ENCODE measurements at places on chromosomes 5 and 9. TPM values are rescaled to one million over a fixed set of nuclear protein-coding genes. Genes with fewer than 3 reads are reported as not detected.

The CER1 gene
- total RNA-seq = not detected

The HRH2 gene
- total RNA-seq = 29.6 TPM

The GABRA6 gene
- total RNA-seq = not detected

The SPINK13 gene
- not detected for total RNA-seq

The CDC14B gene
- 4.6 TPM for total RNA-seq

The PCDHGA10 gene
- 0.16 TPM for total RNA-seq

The PCDHGB5 gene
- total RNA-seq = 0.22 TPM

The SPATA6L gene
- 0.51 TPM for total RNA-seq

The SEMA4D gene
- 238 TPM for total RNA-seq

The RMRP gene
- 11,549 TPM for total RNA-seq

DNA sequence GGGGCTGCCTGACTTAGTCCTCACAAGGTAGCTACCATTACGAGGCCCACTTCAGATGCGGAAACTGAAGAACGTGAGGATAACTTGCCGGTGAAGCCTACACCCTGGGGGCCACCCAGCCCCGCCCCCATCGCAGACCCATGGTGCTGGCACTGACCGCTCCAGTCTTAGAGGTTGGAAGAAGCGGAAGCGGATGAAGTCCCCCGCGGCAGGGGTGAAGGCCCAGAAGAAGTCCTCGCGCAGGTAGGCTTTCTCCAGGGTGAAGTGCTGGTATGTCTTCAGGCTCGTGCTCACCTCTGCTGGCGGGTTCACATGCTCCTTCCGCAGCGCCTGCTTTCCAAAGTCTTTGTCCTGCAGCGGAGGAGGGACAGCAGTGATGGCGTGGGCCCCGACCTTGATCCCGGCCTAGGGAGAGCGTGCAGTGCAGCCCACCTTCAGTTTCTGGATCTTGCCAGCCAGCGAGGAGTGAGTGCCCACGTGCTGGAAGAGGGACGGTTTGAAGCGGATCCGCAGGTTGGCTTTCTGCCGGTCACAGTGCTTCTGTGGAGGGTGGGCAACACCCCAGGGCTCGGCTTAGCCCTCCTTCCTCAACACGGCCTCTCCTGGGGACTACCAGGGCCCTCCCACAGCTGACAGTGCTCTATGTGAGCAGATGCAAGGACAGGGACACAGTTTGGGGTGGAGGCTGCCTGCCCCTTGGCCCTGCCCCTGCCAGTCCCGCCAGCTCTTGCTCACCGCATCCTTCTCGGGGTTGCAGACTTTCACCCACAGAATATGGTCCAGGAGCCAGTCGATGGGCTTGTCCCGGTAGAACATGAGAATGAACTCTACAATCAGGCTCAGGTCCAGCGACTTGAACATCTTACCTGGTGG lies 5.2 kb downstream of the LTC4S start:
- no peak overlapping the region for H3K4me3 ChIP-seq
- H3K36me3 ChIP-seq = peaks cover 9% of the 10 kb centered on the region
- no peak for DNase-seq
- H3K27me3 ChIP-seq = no peaks in the 10 kb centered on the region
- no peak overlapping the region for H3K27ac ChIP-seq

- H3K4me3 ChIP-seq = no peak overlapping the region
- DNase-seq = no peak
- H3K27ac ChIP-seq = no peak overlapping the region
- no peaks in the 10 kb centered on the region for H3K36me3 ChIP-seq
- no peaks in the 10 kb centered on the region for H3K4me1 ChIP-seq
Observed at GRCh38 chr9:125388978-125389377, 127.4 kb downstream of the GAPVD1 start.

DNA sequence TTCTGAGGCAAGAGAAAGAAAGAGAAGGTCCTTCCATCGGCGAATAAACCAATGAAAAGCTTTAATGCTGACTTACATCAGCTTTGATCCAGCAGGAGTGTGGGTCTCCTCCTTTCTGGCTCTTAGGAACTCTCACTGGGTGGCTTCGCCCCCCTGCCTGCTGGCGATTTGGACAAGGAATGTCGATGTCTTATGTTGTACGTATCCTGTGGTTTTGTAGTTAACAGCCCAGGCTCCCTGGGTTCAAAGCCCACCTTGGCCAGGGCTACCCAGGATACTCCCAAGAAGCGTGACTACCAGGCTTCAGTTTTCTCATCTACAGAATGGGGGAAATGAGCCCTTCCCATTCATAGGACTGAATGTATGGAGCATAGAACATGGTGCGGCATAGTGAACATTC lies 124.2 kb downstream of the ROR2 start:
- H3K4me1 ChIP-seq = no peaks in the 10 kb centered on the region
- H3K4me3 ChIP-seq = no peak overlapping the region
- no peak overlapping the region for H3K27ac ChIP-seq
- no peak for DNase-seq
- H3K27me3 ChIP-seq = no peaks in the 10 kb centered on the region

DNA sequence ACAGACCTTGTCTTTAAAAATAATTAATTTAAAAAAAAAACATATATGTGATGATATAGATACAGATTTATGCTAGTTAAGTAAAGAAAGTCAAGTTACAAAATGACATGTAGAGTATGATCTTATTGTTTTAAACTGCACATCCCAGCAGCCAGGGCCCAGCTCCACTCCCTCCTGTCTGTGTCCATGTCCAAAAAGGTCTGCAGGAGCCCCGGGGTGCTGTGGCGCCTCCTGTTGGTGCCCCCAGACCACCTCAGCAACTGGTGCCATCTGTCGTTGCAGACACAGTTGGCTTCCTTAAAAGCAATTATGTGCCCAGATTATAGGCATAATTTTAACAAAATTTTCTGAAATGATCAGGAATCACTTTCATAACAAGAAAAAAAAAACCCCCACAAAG lies 33.3 kb downstream of the IPPK start:
- H3K4me1 ChIP-seq = no peaks in the 10 kb centered on the region
- DNase-seq = no peak
- no peak overlapping the region for H3K27ac ChIP-seq
- H3K4me3 ChIP-seq = no peak overlapping the region

DNA sequence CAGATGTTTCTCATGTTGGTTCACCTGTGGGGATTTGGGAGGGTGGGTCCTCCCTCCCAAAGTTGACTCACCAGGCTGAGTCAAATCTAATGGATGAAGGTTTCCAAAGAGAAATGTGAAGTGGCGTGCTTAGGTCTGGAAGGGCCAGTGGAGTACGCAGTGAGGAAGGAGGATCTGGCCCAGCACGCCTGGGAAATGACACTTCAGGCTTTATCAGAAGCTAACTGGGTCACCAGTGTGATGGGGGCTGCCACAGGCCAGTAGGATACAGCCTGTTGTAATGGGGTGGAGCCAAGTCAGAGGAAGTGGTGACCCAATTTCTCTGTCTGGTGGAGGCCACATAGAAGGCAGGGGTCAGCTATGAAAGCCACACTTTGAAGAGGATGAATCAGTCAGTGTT lies 18.0 kb downstream of the POLR1E start:
- H3K36me3 ChIP-seq = peaks cover 21% of the 10 kb centered on the region
- no peak overlapping the region for H3K4me3 ChIP-seq
- peak overlapping the region; percentile 1 for H3K27ac ChIP-seq
- no peaks in the 10 kb centered on the region for H3K4me1 ChIP-seq
- no peaks in the 10 kb centered on the region for H3K27me3 ChIP-seq

- peak overlapping the region; percentile 16 for H3K27ac ChIP-seq
- DNase-seq = no peak
- H3K27me3 ChIP-seq = no peaks in the 10 kb centered on the region
- H3K36me3 ChIP-seq = no peaks in the 10 kb centered on the region
- no peaks in the 10 kb centered on the region for H3K4me1 ChIP-seq
Observed at GRCh38 chr5:149802008-149802680, 72.0 kb downstream of the PPARGC1B start.

DNA sequence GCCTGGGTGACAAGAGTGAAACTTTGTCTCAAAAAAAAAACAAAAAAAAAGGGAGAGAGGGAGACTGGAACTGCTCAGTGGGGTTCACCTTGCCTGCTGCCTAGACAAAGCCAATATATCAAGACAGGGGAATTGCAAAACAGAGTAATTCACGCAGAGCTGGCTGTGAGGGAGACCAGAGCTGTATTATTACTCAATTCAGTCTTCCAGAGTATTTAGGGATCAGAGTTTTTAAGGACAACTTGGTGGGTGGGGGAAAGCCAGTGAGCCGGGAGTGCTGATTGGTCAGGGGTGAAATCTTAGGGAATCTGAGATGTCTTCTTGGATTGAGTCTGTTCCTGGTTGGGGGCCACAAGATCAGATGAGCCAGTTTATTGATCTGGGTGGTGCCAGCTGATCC lies 25.6 kb upstream of the SPIN1 start:
- no peaks in the 10 kb centered on the region for H3K4me1 ChIP-seq
- H3K36me3 ChIP-seq = no peaks in the 10 kb centered on the region
- no peak overlapping the region for H3K4me3 ChIP-seq
- H3K27me3 ChIP-seq = no peaks in the 10 kb centered on the region
- no peak overlapping the region for H3K27ac ChIP-seq

DNA sequence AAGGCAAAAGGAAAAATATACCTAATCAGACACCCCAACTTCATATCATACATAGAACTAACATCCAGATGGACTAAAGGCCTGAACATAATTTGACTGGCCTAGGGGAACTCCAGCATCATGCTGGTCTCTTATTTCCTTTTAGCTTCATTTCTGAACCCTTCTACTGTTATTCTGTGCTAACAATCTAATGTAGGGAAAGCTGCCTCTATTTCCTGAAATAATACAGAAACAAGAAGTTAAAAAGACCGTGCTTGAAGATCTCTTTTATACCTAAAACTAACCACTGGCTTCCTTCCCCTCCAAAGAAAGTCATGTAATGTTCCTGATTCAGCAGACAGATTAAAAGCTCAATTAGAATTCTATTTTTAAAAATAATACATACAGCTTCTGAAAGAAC lies 36.7 kb downstream of the LPAR1 start:
- no peaks in the 10 kb centered on the region for H3K27me3 ChIP-seq
- H3K36me3 ChIP-seq = no peaks in the 10 kb centered on the region
- no peak overlapping the region for H3K27ac ChIP-seq
- no peaks in the 10 kb centered on the region for H3K4me1 ChIP-seq
- DNase-seq = no peak
- H3K4me3 ChIP-seq = no peak overlapping the region

DNA sequence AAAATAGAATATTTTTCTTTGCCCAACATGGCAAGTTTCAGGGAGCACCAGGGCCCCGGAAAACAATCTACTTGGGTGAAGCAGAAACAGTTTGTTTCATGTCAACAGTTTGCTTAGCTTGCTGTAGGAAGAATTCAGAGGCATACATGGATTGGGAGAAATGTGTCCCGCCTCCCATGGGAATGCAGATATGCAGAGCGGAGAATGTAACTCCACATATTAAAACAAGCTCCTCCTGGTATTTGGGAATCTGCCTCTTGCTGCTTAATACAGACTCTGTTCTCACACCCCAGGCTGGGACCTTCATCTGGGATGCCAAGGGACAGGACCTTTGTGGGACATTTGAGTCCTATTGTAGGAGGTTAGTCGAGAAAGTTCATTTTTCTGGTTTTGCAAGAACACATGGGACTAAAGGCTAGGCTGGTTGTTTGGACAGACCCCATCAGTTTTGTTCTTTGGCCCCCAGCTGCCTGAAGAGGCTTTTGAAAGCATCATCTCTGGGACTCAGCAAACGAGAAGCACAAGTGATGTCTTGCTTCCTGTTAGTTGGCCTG lies 220.5 kb upstream of the ADRA1B start:
- no peaks in the 10 kb centered on the region for H3K27me3 ChIP-seq
- no peaks in the 10 kb centered on the region for H3K4me1 ChIP-seq
- no peak overlapping the region for H3K27ac ChIP-seq
- DNase-seq = no peak
- no peak overlapping the region for H3K4me3 ChIP-seq
- H3K36me3 ChIP-seq = no peaks in the 10 kb centered on the region

GRCh38 chr9:97933297-97933998 lies 4.5 kb downstream of the HEMGN start:
- no peak overlapping the region for H3K27ac ChIP-seq
- H3K4me3 ChIP-seq = no peak overlapping the region
- no peak for DNase-seq
- no peaks in the 10 kb centered on the region for H3K36me3 ChIP-seq
- H3K27me3 ChIP-seq = no peaks in the 10 kb centered on the region

DNA sequence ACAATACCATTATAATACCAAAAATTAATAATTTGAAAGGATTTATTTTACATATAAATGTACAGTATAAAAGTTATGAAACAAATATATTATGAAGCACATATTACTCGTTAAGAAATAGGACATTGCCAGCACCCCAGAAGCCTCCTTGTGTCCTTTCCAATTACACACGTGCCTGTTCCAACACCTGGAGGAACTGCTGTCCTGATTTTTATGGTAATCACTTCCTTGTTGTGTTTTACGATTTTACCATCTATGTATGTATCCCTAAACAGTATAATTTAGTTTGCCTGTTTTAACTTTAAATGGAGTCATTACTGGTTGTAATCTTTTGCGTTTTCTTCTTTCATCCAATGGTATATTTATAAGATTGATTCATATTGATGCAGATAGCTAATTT lies 105.0 kb downstream of the CDC42SE2 start:
- H3K4me1 ChIP-seq = peaks cover 92% of the 10 kb centered on the region
- H3K27ac ChIP-seq = no peak overlapping the region
- H3K27me3 ChIP-seq = no peaks in the 10 kb centered on the region
- DNase-seq = no peak

DNA sequence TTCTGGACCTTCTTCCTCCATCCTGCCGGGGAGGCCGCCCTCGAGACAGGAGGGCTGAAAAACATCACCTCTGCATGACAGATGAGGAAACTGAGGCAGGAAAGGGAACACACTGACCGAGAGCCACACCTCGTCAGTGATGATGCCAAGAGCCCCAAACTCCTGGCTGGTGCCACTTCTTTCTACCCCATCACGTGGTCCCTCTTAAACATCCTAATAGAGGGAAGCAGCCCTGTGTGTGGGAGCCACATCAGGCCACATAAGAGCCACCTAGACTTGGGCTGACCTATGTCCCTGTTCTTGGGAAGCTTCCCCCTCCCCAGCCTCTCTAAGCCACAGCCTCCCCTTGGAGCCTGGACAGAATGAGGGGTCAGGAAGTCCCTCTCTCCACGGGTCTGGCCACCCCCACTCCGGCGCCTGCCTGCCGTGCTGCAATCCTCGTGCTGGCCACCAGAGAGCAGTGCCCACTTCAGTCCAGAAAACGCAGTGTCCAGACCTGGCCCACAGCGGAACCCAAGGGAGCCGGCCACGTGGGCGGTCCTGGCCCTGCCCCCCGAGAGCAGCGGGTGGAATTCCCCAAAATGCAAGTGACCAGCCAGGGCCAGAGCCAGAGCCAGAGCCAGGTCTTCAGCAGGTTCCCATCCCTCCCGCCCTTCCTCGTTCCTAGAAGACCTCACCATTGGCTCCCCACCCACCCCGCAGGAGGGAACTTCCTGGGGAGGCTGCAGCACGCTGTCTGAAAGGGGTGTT lies 54.7 kb upstream of the SARDH start:
- peak; percentile 34 for DNase-seq
- no peaks in the 10 kb centered on the region for H3K27me3 ChIP-seq
- H3K4me1 ChIP-seq = peaks cover 4% of the 10 kb centered on the region
- H3K27ac ChIP-seq = no peak overlapping the region

- no peak for DNase-seq
- H3K27ac ChIP-seq = no peak overlapping the region
- H3K4me1 ChIP-seq = no peaks in the 10 kb centered on the region
Observed at GRCh38 chr9:109086221-109086620, 33.5 kb downstream of the TMEM245 start.

Data from CD8-positive, alpha-beta memory T cell (primary cell).